ENCODE measurements at places on chromosomes 4 and X.

GRCh38 chr4:47213539-47213938 lies 182.2 kb downstream of the GABRB1 start:
- no peak for DNase-seq

- DNase-seq: no peak
Measured at GRCh38 chr4:101210331-101210730, 137.0 kb downstream of the PPP3CA start.

DNA sequence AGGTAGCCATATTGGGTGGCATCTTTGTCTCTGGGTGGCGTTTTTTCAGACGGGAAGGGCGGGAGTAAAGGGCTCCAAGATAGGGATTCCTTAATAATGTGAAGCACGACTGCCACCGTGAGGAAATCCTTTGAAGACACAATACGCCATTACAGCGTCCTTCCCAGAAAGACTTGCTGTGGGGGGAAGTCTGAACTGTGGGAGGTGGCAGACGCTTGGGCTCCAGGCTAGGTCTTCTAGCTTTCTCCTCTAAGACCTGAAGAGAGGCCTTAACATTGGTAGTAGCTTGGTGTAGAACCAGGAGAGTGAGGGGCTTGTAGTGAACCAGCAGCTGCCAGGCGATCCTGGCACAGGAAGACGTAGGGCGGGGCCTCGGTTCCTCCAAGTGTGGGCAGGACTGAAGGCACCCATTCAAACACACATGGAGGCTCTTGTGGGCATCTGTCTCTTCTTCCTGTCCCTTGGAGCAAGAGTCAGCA lies 197.3 kb downstream of the OR13H1 start:
- DNase-seq: no peak

DNA sequence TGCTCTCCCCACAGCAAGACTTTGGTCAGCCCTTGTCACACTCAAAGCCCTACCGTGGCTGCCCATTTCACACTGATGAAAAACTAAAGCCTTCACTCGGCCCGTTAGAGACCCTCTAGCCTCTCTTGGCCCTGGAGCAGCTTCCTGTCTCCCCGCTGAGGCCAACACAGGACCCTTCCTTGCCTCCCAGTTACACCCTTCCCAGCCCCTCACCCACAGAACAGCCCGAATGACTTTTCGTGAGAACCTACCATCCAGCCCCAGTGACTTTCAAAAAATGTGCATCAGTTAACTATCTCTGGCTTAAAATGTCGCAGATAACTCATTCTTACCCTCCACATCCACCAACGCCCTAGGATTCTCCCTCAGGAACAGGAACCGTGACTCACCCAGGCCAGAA lies 756 bp upstream of the TAF9B start:
- no peak for DNase-seq

DNA sequence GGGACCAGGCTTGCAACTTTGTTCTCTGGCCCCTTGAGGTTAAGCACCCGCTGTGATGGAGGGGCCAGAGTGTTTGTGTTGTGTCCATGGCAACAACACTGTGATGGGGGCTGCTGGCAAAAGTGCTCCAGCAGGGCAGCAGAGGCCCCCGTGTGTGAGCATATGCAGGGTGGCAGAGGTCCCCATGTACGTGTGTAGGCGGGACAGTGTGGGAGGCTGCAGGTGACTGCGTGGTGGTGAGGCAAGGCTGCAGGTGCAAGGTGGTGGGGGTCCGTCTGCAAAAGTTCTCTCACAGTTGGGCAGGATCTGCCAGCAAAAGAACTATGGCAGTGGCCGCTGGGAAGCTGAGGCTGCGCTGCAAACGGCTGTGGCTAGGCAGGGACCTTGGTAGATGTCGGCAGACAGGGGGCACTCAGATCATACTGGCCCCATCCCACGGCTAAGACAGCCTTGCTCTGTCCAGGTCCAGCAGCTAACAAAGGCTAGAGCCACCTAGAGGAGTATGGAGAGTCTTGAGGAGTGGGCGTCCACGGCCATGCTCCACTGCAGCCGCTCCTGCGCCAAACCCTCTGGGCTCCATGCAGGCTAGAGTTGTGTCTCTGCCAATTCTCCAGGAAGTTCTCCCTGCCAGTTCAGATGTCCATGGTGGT lies 46.8 kb upstream of the PASD1 start:
- no peak for DNase-seq

DNA sequence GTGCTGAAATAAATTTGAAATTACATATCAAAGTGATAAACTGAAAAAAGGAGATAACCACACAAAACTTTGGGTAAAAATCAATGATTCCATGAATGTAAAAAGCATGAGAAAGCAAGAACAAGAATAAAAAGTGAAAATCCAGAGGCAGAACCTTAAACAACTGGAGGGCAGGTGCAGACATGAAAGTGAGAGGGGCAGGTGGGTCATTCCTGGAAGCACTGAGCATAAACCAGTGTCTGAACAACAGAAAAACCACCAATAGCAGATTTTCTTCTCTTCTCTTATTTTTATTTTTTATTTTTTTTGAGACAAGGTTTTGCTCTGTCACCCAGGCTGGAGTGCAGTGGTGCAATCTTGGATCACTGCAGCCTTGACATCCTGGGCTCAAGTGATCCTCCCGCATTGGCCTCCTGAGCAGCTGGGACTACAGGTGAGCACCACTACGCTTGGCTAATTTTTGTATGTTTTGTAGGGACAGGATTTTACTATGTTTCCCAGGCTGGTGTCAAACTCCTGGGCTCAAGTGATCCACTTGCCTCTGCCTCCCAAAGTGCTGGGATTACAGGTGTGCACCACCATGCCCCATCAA lies 46.8 kb upstream of the GPR78 start:
- DNase-seq: no peak

- no peak for DNase-seq
Measured at GRCh38 chr4:123676890-123677229, 280.3 kb downstream of the SPRY1 start.

- no peak for DNase-seq
Measured at GRCh38 chr4:39178706-39179105, 3.6 kb upstream of the WDR19 start.

- DNase-seq: no peak
Measured at GRCh38 chrX:29083823-29084222, 496.6 kb downstream of the IL1RAPL1 start.

GRCh38 chrX:41087201-41087600 lies 2.0 kb downstream of the USP9X start:
- no peak for DNase-seq

- no peak for DNase-seq
Measured at GRCh38 chrX:7346021-7346420, 198.1 kb upstream of the PUDP start.

GRCh38 chr4:158796370-158797140 lies 27.7 kb downstream of the FNIP2 start:
- DNase-seq: no peak
